ENCODE measurements at places on chromosomes 5 and 9.

GRCh38 chr9:108273988-108274387 is 581.8 kb downstream of the ACTL7B start:
- no peak for DNase-seq

DNA sequence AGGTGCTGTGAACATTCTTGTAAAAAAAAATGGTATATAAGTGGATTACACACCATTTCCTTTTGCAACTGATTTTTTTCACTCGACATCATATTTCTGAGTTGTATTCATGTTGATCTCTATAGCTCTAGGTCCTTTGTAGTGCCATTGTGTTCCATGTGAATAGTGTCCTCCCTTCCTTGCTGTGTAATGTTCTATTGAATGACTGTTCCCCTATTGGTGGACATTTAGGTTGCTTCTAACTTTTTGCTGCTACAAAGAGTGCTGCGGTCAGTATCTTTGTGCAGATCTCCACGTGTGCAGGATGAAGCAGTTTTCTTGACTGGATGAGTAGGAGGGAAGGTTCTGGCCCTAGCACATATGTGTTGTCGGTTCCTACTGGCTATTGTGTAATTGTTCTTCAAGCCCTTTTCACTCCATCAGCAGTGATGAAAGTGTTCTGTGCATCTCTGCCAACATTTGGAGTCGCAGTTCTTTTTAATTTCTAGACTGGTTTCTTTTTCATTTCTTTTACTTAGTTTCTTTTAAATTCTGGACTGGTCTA is 20.2 kb downstream of the DAB2IP start:
- no peak for DNase-seq

GRCh38 chr5:173099461-173099860 is 43.3 kb downstream of the CREBRF start:
- no peak for DNase-seq

DNA sequence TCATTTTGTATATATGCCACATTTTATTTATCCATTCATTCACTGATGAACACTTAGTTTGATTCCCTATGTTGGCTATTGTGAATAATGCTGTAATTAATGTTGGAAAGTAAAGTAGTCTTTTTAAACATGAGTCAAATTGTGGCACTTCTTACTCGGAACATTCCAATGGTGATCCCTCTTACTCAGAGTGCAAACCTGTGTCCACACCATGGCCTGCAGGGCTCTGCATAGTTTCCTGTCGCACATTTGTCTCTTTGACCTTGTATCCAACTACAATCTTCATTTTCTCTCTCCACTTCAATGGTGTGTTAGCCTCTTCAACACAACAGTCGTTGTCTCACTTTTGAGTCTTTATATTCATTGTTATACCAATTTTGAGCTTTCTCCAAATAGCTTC is 98.1 kb upstream of the PAPPA start:
- no peak for DNase-seq

DNA sequence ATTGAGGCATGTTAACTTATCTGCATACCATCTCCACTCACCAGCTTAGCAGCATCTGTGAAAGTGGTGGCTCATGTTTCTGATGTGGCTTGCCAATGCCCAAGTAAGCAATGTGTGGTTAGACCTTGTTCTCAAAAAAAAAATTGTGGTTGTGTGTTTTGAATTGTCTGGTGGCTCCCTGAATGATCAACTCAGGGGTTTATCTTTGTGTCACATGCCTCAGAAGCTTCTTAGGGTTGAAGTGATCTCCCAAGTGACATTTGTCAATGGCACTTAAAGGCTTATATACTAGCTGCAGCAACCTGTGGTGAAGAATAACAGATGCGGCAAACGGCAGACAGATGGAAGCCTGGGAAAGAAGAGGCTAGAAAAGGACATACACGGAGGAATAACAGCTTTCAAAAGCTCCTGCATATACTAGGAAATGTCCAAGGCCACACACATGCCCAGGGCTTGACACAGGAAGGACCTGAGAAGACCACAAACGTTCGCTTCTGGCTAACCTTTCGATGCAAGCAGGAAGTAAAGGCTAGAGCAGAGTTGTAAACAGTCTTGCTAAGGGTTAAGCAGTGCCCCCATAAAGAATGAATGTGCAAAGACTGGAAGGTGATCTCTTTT is 42.2 kb upstream of the FSD1L start:
- DNase-seq: no peak

DNA sequence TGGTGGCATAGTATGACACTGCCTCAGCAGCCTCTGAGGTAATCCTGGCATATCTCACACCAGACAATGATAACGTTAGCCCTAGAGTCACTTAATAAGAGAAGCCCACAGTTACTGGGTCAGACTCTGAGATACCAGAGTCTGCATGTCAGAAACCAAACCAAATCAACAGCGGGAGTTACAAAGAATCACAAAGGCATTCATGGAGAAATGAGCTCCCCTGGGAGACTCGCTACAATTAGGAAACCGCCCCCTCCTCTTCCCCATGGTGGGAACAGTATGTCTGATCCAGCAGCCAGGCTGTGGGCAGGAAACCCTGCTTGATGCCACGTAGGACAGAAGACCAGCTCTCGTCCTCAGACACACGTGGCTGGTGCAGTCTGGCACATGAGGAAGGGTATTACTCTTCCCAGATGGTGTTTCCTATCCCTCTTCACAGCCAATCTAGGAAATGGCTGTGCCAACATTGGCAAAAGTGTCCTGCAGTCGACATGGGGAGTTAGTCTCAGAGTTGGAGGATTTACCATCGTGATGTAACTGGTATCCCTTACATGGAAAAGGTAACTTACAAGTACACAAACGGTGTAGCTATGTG is 485.4 kb downstream of the ZNF608 start:
- no peak for DNase-seq

DNA sequence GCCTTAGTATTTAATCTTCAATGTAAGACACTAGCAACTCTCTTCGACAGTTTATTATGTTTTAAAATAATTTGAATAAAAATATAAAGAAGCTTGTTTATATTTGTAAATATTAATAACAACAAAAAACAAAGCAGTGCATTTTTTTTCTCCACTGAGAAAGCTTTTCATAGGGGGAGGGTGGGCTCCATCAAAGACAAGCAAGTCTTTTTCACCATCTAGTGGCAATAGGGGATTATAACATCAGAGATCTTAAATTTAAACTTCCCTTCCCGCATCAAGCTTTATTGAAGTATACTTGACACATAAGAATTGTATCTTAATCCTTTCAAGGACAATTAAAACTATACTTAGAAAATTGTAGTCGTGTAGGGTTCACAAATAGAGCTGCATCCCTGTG is 9.3 kb upstream of the OR13F1 start:
- DNase-seq: no peak

DNA sequence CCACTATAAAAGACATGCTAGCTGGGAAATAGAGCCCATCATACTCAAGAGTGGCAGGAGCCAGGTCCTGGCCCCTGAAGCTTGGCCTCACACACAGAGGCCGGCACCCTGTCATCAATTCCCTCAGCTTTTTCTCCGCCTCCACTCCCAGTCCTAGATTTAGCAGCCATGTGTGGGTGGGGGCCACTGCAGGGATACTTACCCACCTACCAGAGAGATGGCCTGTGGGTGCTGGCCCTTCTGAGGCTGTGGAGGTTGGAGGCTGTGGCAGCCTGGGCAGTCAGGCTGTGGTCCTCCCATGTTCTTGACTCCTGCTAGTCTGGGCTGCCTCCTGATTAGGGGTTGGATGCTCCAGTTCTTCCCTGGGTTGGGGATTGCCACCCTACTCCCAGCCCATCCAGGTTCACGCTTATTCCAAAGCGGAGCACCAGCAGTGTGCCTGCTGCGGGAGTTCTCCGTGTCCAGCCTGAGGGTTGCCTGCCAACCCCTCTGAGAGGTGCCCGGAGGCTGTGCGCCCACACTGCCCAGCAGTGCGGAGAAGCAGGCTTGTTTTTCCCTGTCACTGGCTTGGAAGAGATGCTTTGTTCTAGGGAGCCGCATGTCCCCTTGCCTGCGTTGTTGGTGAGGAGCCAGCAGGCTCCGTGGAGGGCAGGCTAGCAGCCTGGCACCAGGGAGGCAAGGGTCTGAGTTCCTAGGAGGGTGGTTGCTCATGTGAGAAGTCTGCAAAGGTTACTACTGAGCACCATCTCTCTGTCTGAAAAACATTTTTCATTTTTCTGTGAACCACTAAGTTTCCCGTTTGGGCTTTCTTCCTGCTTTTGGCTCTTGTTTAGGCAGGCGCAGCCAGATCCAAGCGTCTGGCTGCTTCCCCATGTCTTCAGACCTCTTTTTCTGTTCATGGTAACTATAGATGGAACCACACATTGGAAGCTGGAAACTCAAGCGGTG is 7.5 kb downstream of the SLC22A5 start:
- no peak for DNase-seq

GRCh38 chr9:83772860-83773259 is 44.7 kb downstream of the GKAP1 start:
- DNase-seq: no peak

DNA sequence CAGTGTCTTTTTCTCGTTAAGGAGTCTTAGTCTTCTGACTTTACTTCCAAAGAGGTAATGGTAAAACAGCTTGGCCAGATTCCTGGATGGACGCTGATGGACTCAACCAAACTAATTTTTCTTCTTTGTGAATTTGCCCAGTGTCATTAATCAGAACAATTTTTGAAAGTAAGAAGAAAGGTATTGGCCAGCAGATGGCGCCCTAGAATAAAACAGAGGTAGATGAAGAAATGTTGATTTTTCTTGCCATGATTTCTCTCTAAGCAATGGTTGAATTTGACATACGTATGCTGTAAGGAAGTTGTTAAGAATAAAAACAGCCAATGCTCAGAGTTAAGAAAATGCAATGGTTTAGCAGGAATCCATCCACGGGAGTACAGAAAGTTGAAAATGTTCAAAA is 500.0 kb downstream of the DIRAS2 start:
- peak; percentile 6 for DNase-seq

DNA sequence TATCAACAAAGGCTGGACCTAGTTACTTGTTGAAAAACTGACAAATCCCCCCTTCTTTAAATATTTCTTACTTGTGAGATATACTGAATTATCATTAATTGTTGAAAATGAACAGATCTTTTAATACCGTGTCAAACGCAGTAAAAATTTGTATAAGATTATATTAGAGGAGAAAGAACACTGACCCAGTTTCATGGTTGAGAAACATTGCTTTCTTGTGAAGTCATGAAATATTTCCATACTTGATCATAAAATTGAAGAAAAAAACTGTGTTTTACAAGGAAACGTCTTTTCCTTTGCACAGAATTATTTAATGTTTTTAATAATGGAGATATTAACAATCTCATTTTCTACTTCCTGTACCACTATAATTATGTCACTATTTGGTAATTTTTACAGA is 45.8 kb downstream of the MOCS2 start:
- DNase-seq: no peak

DNA sequence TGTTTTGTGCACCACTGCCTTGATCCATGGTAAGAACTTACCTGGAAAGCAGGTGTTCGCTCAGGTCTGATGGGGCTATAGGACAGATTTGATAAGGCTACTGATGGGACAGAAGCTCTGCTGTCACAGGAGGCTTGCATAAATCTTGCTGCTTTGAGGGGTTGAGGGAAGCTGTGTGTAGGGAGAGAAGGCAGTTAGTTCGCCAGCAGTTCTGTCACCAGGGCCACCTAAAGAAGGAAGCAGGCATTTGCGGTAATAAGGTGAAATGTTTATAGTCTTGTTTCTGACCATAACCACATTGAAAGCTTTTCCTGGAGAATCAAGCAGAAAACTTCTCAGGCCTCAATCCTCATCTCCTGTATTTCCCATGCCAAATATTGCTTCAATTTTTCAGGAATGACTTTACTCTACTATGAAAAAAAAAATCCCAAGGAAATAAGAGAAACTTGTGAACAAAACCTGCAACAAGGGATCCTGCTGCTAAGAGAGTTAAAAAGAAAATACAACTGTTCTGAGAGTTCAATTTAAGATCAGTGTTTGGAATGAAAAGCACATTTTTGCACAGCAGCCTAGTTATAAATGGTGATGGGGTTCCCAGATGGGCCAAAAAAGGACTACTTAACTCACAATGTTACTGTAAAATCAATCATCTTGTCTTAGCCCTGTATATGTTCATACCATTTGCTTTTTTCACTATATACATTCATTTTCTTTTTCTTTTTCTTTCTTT is 122.0 kb upstream of the RANBP3L start:
- no peak for DNase-seq

DNA sequence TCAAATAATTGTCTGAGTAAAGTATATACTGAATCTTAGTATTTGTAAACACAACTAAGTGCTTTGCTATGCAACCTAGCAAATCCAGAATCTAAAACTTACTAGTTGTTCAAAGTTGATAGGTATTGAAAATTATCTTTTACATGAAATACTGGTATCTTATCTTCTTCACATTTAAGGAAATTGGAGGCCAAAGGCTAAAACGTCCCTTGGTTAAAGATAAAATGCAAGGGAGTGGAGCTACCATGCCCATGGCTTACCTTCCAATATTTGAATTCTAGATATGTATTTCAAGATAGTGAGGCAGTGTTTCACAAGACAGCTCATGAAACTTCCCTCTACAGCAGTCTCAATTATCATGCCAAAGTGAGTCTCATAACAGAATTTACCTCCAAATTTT is 373.5 kb downstream of the KIAA0825 start:
- DNase-seq: no peak

- no peak for DNase-seq
These were observed 341.1 kb downstream of the MAT2B start for GRCh38 chr5:163846512-163846911.

- DNase-seq: no peak
These were observed 63.7 kb upstream of the RICTOR start for GRCh38 chr5:39137819-39138451.

- DNase-seq: no peak
These were observed 164.7 kb downstream of the GNAQ start for GRCh38 chr9:77866878-77867277.

- no peak for DNase-seq
These were observed 175.0 kb downstream of the MLLT3 start for GRCh38 chr9:20447291-20447690.

- DNase-seq: no peak
These were observed 234.3 kb upstream of the ANKH start for GRCh38 chr5:15105799-15106393.

- DNase-seq: no peak
These were observed 5.6 kb downstream of the IRX1 start for GRCh38 chr5:3601061-3601710.

GRCh38 chr5:143006501-143006900 is 236.3 kb downstream of the ARHGAP26 start:
- no peak for DNase-seq

GRCh38 chr5:141127305-141127704 is 5.7 kb downstream of the PCDHB4 start:
- DNase-seq: no peak

GRCh38 chr9:4070266-4070665 is 229.6 kb downstream of the GLIS3 start:
- DNase-seq: no peak

DNA sequence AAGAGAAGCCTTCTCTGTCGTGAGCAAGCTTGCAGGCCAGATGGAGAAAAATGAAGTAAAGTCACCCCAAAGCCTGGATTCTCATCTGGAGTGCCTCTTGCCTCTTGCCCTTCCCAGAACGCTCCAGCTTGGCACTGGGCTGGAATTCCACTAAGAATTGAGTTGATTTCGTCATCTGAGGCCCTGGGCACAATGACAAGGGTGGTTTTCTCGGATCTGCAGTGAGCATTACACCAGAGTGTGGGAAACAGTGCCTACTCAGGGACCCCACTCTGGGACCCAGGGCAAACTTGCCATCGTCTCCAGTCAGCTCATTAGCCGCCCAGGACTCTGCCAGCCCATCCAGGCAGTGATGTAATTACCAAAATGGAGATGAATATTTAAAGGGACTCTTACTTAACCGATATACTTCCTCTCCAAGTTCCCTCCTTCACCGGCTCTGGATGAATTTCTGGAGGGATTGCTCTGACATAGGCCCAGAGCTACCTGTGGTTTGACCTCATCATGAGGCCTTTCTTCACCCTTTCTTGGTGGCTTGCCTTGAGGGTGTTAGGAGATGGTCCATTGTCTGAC is 44.7 kb upstream of the LCP2 start:
- DNase-seq: no peak
